ENCODE measurements at places on chromosomes 1 and 21.

DNA sequence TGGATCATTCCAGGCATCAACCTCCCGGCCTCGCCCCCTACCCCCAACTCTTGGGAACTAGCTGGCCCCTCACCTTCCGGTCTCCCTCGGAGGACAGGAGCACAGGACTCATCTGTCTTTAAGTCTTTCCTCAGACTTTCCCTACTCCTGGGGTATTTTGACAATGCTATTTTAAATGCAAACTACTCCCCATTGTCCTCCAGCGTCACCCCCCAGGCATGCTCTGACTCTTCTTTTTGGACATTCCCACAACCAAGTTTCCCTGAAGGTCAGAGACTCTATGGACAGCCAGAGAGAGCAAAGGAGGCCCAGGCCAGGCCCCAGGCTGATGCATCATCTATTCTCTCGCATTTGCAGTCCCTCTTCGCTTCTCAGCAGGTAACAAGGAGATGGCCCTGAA, 424.3 kb downstream of the PCP4 start:
- no peak for DNase-seq

DNA sequence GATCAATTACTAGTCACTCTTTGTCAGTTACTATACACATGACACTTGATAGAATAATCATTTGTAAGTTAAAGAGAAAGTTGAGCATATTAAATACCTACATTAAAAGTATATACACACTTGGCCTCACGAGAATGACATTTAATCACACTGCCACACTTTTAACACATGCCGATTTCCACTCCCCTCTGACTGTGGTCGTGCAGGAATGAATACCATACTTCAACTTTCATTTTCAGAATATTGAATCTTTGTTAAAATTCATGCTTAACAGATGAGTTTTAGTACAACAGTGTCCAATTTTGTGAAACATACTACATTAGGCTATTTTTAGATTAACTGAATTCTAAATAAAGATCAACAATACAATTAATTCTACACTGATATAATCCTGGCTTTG, 78.2 kb upstream of the SDC3 start:
- no peak for DNase-seq

- DNase-seq, result no peak
These were observed 218.0 kb upstream of the GALNT2 start for GRCh38 chr1:229848752-229849677.

DNA sequence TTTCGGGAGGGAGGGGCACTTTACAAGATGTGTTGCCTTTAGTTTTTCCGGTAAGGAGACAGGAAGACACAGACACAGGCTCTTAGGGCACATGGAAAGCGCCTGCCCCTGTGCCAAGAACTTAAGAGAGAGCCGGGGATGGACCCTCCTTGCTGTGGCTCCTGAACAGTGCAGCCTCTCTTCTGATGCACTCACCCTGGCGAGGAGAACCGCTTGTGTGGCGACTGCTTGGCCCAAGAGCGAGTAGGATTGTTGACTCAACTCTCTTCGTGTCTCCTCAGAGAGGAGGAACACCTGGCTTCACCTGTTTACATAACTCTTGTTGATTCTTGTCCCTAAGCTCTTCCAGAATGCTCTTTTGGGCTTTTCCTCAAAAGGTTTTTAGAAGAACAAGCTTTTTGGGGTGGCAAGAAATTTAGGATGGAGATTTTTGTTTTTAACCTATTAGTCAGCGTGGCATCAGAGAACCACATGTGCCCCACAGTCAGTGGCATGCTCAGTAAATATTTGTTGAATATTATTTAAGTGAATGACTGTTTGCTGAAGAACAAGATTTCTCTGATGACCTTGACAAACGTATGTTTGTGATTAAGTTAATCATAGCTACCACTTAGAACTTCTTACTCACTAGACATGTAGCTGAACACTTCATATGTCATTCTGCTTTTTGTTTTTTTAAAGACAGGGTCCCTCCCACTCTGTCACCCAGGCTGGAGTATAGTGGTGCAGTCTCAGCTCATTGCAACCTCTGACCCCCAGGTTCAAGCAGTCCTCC, 60.6 kb downstream of the NFIA start:
- no peak for DNase-seq

GRCh38 chr1:226985839-226986463, 45.9 kb downstream of the COQ8A start:
- DNase-seq, result no peak

DNA sequence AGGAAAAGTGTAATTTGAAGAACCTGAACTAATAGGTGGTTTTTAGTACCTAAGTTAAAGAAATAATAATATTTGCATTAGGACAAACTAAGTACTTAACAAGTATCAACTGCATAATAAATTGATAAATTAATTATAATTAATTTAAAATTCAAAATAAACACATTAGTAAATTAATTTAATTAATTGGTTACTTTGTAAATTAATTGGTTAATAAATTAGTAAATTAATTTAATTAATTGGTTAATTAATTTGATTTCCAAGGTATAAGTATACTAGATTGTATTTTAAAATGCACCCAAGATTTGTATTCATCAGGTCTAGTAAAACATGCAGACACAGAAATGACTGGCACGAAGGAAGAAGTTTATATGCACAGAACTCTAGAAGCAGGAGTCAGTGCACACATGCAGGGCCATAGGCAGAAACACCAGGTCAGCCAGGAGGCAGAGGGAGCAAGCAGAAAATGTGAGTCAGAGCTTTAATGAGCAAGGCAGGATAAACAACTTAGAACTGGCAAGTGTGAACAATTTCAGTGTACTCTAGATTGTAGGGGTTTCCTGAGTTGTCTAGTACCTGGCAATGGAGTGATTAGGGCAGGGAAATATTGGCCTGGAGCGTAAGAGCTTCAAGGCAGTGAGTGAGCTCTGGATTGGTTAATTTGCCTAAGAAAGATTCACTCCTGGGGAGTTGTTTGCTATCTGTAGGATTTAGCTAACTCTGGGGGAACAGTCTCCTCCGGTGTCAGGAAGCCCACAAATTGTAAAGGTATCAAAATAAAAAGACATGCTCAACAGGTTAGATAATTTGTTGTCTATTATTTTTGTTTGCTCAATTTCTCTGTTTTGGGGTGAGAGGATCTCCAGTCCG, 665.7 kb downstream of the MRPL39 start:
- no peak for DNase-seq

- no peak for DNase-seq
These were observed 502.6 kb downstream of the KIF26B start for GRCh38 chr1:245657371-245657770.

DNA sequence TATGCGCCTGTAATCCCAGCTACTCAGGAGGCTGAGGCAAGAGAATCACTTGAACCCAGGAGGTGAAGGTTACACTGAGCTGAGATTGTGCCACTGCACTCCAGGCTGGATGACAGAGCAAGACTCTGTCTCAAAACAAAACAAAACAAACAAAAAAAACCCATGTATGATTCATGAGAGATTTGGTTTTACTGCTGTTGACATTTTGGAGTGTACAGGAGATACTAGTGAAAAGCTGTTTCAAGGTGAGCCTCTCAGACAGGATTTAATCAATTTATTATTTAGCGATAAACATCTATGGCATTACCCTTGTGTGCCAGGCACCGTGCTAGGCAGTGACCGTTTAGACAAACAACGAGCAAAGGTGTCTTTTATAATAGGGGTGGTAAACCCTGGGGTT, 16.5 kb downstream of the LHX4 start:
- no peak for DNase-seq

DNA sequence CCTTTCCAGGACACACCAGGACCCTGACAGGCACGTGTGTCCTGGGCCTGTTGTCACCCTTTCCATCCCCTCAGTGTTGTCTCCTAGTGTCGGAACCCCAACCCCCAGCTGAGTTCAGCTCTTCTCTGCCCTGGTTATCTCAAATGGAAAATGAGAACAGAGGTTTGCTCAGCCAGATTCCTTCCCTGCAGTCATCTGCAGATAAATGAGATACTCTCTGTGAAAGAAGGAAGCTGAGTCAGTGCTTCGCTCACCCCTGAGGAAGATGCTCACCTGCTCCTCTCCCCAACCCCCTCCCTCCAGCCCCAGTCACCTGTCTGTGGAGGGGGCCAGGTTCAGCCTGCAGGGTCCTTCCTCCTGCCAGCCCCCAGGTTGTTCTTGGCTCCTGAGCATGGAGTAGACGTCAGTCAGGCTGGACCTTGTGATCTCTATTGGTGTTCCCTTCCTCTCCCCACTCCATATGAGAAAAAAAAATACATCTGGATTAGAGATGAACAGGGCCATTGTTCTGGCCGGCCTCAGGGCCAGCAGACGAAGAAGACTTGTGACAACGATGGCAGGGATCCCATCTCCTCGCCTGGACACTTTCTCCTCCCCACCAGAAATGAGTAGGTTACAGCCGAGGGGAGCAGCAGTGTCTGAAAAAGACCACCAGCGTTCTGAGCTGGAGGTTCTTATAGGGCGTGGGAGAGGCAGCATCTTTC, 20.9 kb downstream of the PHGDH start:
- DNase-seq, result no peak

- no peak for DNase-seq
These were observed 6.5 kb upstream of the HMCN1 start for GRCh38 chr1:185727726-185728125.

DNA sequence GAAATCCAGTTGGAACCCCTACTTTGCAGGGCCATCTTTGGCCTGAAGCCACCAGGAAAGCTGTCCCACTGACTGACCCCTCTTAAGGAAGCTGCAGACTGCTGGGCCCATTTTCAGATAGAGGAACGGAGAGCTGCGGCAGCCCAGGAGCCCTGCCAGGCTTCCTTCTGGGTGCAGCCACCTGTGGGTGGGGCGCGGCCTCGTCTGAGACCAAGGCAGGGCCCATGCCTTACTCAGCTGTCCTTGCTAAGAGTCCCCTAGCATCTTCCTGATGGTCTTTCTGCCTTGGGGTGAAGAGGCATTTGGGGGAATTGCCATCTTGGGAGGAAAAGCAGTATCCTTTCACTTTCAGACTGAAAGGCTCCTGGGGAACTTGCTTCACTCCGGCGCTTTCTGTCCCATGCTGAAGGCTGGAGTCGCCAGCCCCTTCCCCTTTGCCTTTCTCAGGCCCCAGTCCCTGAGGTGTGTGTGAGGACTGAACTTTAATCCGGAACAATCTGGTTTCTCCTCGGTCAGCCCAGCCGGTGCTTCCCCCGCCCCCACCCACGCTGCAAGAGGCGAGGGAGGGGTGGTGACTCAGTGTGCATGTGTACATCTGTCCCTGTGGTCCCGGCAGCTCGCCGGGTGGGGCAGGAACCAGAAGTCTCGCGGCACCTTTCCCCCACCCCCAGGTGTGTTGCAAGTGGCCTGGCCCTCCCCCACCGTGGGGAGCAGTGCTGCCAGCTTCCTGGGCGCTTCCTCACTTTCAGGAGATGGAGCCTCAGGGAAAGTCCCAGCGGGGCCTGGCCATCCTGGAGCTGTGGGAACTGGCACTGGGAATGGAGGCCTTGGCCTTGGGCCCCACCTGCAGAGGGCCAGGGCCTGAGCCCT, 5.1 kb downstream of the ZC3H12A start:
- no peak for DNase-seq

DNA sequence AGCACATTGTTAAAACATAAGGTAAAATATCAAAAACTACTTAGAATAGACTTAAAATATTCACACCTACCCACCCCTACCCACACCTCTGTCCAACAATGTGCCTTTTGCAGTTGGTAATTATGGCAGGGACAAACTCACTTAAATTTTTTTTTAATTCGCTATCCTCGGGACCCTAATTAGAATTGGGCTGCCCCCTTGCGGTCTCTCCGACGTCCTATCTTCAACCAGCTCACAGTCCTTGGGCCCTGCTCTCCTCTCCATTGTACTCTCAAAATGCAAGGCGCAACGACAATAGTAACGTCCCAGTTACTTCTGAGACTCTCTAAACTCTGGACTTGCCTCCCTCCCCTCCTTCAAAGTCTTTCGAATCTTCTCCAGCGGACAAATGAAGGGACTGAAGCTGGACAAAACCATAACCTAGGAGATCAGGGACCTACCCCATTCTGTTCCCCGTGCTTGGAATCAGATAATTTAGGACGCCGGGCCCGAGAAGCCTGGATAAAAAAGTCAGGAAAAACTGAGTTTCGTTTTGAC, 1.1 kb upstream of the CIART start:
- DNase-seq, result no peak

GRCh38 chr1:69595486-69595885, 27.8 kb downstream of the LRRC7 start:
- DNase-seq, result no peak

GRCh38 chr1:156767879-156768604, 707 bp downstream of the PRCC start:
- DNase-seq, result no peak

DNA sequence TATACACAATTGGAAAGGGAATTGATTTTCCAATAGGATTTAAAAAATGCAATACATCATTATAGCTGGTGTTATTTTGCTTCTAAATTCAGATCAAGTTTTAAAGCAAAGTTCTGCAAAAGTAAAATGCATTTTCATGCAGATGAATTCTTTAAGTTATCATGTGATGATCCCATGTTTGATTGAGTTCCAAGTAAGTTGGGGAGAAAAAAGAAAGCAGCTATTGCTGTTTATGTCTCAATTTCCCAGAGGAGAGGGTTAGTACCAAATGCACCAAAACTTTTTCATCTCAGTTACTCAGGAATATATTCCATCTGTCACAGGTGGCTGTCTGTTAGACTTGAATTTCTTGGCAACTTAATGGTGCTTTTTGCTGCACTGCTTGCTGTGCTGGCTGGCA, 29.7 kb downstream of the HSPA13 start:
- no peak for DNase-seq

DNA sequence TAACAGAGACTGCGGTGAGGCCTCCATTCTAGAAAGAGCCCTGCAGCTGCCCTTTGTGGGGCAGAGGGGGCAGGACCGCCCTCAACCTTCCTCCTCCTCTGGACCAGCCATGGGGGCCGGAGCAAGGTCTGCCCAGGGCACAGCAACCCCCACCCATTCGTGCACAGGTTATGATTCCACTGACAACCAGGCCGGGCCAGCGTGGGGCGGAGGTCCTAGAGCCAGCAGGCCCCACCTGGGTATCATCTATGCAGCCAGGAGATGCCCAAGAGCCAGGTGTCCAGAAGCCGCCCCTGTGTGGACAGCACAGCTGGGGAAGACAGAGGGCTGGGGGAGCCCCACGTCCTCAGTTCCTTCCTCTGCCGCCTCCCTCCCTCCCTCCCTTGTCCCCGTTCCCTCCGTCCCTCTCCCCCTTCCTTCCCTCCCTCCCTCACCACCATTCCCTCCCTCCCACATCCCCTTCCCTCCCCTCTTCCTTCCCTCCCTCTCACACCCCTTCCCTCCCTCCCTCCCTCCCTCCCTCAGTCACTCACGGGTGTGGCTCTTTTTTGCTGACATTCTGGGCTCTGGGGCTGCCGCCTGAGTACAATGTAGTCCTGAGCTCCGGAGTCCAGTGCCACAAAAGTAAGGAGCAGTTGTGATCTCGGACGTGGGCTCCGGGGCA, 12.3 kb downstream of the RNF223 start:
- DNase-seq, result no peak

DNA sequence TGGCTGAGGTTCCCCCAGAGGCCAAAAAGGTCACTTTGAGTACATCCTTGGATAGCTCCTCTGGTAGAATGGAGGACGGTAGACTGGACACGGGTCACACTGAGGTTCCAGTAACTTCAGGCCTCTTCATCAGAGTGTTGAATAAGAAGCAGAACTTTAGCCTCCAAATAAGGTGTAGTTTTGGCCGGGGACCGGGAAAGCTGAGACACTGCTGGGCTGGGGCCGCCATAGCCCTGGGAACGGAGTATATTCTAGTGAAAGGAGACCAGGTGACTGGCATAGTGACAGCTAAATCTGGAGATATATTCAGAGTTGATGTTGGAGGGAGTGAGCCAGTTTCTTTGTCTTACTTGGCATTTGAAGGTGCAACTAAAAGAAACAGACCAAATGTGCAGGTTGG, 84.1 kb downstream of the EVA1C start:
- DNase-seq, result no peak

GRCh38 chr1:45407629-45408287, 67.5 kb upstream of the MUTYH start:
- DNase-seq, result no peak
